ENCODE measurements at places on chromosomes 3 and 15.

GRCh38 chr3:119873646-119874045 lies 91.7 kb downstream of the NR1I2 start:
- no peak for DNase-seq

GRCh38 chr3:115685097-115685496 lies 61.8 kb downstream of the GAP43 start:
- DNase-seq = no peak

DNA sequence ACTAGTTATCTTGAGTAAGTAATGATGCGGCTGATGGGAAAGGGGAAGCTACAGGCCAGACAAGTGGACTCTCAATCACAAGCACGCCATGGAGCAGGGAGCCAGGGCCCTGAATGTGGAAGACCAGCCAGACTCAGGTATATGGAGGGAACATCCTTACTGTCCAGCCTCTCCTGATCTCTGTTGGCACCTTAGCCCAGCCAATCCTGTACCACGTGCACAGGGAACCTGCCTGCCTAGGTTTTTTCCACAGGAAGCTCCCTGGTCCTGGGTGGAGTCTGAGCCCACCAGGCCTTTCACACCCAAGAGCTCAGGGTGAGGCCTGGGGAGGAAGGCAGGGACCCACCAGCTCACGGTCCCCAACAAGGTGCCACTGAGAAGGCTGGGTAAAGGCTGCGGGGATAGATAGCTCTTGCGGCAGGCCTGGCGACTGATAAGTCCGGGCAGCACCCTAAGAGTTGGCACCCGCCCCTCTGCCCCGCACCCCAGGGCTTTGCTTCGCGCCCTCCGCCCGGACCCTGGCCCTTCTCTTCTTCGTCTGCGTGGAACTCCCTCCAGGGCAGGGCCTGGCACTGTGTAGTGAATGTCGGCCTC lies 933 bp upstream of the APEH start:
- peak; percentile 15 for DNase-seq

GRCh38 chr15:68414206-68414555 lies 17.8 kb downstream of the ITGA11 start:
- no peak for DNase-seq

- DNase-seq = no peak
These were observed 32.3 kb upstream of the CTSH start for GRCh38 chr15:78977091-78977571.

GRCh38 chr3:197124713-197125112 lies 95.1 kb upstream of the MELTF start:
- no peak for DNase-seq

All from HS-27A (cell line).